ENCODE measurements at places on chromosomes 1 and 21.

GRCh38 chr1:149915429-149916192, 2.0 kb downstream of the SV2A start:
- no peak for DNase-seq

- DNase-seq = no peak
Measured at GRCh38 chr1:160050619-160051018, 18.8 kb upstream of the PIGM start.

GRCh38 chr1:56295949-56296929, 283.1 kb downstream of the PLPP3 start:
- DNase-seq = no peak

DNA sequence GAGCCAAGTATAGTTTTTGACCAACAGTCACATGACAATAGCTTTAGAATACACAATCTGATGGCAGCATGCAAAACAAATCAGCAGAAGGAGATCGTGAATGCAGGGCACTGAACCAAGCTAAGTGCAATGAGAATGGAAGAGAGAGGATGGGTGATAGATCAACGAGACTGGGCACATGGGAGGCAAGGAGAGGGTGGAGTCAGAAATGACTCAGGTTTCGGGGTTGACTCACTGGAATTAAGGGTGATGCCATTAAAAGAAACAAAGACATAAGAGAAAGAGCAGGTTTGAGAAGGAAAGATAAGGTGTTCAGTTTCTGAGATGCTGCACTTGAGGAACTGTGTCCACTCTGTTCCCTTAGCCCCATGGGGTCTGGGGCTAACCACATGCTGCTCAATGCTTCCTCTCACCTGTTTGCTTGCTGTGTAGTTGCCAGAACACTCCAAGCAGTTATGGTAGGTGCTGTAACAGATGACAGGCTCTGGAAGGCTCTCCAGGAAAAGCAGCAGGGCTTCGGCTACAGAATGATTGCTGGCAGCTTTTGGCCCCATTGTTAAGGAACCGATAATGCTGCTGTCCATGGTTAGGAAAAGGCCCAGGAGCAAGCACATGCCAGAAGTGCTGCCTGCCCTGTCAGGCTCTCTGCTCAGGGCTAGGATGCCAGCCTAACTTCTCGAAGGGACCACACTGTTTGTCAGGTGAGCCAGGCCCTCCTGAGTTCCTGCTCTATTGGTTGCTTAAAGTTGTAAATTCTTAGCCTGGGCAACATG, 6.1 kb upstream of the MTF1 start:
- no peak for DNase-seq

DNA sequence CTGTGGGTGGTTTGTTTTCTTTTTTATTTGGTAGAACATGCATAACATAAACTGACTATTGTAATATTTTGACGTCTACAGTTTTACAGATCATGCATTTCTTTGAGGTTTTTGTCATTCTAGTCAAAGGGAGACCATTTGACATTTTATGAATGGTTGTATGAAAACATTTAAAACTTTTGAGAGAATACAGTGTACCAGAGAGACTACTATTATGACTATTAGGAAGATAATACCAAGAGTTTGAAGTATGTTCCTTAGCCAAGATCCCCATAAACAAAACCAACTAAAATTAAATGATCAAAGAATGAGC, 37.3 kb upstream of the RHOU start:
- DNase-seq = no peak

GRCh38 chr1:235931171-235931738, 64.5 kb upstream of the LYST start:
- DNase-seq = no peak

DNA sequence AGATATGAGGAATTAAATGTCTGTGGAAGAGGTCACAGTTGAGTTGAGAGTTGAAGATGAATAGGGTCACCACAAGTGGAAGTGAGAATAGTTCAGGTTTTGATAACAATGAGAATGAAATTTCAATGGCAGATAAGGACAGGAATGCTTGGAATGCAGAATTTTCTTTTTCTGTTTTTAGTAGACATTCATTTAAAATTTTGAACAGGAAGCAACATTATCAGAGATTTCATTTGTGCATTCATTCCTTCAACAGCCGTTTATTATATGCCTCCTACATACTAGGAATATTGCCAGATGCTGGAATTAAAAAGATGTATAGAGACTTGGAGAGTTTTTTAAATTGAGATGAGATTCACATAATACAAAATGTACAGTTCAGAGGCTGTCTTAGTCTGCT, 126.8 kb downstream of the ITSN1 start:
- no peak for DNase-seq

DNA sequence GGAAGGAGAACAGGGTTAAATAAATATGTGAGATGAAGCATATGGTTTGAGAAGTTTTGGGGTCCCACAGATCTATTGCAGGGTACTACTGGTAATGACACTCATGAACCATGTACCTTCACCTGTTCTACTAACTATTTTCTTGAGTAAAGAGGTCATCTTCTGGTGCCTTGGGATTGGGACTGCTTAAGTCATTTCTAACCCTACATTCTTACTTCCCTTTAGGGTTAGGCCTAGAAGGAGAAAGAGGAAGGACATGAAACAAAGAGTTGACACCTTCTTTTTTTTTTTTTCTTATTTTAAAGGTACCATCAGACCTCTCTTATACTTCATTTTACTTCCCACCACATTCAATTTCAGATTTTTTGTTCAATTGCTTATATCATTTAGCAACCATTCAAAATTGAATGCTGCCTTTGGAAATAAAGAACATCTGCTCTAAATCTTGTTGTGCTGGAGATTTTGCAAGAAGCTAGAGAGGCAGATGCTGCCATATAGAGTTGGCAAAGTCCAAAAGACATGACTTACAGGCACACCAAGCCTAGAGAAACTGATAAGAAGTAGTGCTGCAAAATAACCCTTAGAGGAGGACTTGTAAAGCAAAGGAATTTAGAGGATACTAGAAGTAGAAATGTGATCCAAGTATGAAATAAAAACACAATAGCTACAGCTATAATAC, 374.4 kb upstream of the ST6GALNAC5 start:
- no peak for DNase-seq

GRCh38 chr1:36643371-36644270, 160.9 kb upstream of the CSF3R start:
- DNase-seq = no peak

All from stimulated activated CD4-positive, alpha-beta T cell treated with anti-CD3 and anti-CD28 coated beads, Interleukin-15, amount 100 ng/mL, for 1 hour (primary cell).